Spinal cord (tissue), 10 donors: ENCODE measurements at places on chromosomes 5 and 9. TPM values are rescaled to one million over a fixed set of nuclear protein-coding genes. Genes with fewer than 3 reads are reported as not detected.

Gene CERCAM
- 27.5 TPM for total RNA-seq

Gene RAPGEF1
- total RNA-seq, result 42.5 TPM

Gene IER5L
- total RNA-seq, result 17.5 TPM

Gene CEL
- 1.2 TPM for total RNA-seq
